ENCODE measurements at places on chromosomes 7 and 10.
A peak's percentile ranks its signal among the peaks of the same experiment; 100 is the strongest.

DNA sequence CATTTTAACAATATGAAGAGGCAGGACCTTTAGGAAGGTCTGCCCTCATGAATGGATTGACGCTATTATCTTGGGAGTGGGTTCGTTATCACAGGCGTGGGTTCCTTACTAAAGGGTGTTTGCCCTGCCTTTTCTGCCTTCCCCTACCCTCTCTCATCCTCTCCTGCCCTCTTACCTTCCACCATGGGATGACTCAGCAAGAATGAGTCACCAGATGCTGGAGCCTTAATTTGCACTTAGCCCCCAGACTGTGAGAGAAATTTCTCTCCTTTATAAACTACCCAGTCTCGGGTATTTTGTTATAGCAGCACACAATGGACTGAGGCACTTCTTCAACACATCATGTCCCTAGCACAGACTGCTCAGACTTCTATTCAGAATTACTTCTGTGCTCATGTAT lies 31.4 kb upstream of the ZNF32 start:
- ATAC-seq: no peak

GRCh38 chr7:26918241-26918640 lies 53.9 kb upstream of the SKAP2 start:
- no peak for ATAC-seq

DNA sequence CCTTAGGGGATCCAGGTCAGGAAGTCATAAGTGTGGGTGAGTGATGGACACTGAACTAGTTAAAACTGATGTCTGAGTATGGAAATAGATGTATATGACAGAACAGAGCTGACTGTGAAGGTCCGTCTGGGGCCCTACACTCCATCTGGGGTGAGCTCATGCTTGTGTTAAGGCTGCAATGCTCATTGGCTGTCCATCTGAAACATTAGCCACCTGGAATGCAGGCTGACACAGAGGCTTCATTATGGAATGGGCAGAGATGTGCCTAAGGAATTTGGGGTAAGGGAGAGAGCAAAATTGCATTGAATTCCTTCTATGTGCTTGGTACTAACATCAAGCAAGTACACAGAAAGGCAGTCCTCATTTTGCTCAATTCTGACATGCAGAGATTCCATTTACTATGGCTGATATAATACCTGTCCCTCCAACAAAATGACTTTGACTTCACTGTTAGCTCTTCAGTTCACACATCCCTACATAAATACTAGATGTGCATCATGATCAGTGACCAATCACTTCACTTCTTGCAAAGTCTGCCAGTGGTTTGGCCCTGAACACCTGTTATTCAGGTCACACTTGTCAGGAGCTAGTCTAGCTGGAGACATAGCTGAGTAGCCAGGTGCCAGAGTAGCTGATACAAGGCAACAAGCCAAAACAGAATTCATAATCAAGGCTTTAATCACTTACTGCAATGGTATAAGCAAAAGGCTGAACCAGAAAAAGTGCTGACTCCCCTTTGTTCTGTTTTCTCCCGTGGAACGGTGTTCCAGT lies 128.9 kb upstream of the VWC2 start:
- ATAC-seq: no peak

DNA sequence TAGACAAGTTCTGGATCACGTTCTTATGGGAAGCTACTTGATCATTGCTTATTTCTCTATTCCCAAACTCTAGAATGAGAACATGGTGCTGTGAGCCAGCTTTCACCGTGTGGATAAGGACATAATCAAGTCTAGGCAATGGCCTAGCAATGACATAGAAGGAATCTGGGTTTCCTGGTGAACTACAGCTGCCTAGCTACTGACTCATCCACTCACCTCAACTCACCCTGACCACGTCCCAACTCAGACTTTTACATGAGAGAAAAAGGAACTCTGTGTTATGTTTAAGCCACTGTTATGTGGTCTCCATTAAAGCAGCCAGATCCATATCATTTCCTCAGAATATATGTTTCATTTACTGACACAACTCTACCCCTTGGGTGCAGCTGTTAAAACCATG lies 18.8 kb upstream of the MET start:
- peak; percentile 74 for ATAC-seq

GRCh38 chr7:141208539-141208938 lies 134.7 kb downstream of the TMEM178B start:
- no peak for ATAC-seq

DNA sequence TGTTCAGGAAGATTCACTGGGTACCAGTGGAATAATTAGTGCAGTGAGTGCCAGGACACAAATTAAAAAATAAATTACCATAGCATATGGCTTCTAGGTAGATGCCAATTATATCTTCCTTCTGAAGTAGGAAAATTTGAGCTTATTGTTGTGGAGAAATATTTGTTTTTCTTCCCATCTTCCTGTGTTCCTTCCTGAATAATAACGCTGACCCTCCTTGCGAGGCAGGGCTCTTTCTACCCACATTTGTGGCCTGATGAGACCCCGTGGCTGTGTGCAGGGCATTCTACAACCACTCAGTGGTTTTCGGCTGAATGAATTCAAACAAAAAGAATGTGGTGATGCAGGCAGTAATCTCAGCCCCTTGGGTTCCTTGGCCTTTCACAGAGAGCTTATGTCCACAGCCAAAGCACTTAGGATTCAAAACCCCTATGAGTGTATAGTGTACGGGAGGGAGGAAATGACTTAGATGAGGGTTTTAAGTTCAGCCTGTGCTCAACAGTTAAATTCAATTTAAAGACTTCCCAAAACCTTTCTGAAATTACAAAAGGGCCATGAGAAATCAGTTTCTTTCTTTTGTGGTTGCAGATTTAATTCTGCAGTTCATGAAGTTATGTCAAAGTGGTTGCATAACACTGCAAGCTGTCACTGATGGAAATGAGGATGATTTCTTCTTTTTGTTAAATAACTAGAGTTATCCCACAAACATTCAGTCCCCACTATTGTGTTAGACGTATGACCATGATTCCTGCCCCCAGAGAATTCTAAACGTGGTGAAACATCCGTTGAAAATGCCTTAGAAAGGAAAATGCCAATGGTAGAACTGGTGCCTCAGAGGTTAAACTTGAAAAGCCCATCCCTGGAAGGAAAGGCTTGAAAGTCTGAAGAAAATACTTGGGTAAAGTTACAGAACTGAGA lies 255.3 kb downstream of the FZD1 start:
- no peak for ATAC-seq

DNA sequence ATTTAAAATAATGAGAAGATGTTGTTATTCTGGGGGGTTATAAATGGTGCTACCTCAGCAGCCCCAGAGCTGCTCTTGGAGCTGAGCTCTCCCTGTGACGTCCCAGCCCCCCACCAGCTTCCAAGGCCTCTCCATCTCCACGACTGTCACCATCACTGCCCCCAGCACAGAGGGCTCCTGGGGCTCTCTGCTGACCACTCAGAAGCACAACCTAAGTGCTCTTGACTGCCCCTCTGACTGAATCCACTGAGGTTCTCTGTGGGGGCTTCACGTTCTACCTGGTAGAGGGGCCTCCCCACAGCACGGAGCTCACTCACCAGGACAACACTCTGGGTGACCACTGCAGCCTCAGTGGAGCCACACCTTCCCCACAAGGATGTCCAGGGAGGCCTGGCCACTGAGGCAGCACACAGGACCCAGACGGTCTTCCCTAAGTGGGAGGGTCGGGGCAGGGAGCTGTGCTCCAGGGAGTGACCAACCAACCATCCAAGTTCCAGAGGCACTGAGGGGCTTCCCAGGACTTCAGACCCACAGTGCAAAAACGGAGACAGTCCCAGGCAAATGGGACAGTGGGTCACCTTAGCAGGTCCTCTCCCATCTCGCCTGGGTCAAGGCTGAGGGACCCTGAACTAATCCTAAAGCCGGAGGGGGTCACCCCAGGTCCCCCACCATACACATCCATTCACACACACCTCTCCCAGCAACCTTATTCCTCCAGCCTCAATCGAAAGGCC lies 121.0 kb upstream of the PPP2R2D start:
- ATAC-seq: no peak

GRCh38 chr7:128799451-128799850 lies 7.7 kb downstream of the CCDC136 start:
- no peak for ATAC-seq

DNA sequence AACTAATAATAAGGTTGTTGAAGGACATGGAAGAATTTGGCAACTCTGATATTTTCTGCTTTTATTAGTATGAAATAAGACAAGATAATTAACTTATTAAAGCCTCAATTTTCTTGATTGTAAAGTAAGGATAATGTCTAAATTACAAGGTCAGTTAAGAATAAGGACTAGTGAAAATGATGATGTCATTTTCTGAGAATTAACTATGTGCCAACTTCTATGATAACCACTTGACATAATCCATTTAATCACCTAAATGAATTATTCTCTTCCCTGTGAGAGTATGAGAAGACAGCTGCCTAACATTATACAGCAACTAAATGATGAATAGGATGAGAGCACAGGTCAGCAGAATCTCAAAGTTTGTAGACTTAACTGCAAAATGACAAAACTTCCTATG lies 1153.4 kb upstream of the POT1 start:
- no peak for ATAC-seq

DNA sequence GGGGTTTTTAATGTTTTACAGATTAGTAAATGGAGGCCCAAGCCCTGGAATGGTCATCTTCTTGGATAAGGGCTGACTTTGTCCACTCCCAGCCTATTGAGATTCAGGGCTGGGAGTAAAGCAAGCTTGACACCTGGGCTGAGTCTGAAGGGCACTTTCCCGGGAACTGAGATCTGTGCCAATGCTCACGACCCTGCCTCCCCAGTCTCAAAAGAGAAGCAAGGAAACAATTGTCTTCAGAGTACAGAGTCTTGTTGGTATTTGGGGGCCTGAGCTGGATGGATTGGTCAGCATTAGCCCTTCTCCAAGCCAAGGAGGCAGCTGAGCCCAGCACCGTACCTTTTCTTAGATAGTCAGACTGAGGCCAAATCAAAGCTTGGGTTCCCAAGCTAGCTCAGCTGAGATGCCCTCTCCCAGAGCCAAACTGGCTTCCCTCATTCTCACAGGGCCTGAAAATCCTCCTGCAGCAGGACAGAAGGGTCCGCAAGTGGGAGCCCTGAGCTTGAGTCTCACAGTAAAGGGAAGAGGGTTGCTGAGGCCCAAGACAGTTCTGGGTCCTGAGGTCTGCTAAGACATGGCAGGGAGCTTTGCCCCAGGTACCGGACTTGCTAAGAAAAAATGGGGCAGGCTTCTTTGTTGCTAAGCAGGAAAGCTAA lies 3.7 kb downstream of the DDIT4 start:
- no peak for ATAC-seq

DNA sequence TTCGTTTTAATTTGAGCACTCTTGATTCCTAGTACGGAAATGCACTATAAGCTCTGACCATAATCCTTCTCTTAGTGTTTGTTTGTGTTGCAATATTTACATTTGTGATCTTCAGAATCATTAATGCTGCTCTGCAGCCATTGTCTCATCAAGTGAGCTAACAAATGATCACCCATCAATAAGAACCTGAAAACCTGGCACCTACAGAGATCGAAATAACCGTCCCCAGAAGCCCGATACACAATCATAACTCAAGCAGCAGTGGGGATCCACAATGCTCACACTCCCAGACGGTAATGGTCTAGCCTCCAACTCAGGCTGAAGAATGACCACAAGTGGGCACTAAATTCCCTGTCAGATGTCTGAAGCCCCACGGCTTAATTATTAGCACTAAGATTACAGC lies 156.0 kb upstream of the NFE2L3 start:
- no peak for ATAC-seq

GRCh38 chr7:22013711-22014110 lies 68.0 kb upstream of the CDCA7L start:
- no peak for ATAC-seq

GRCh38 chr7:94324380-94325121 lies 70.1 kb upstream of the COL1A2 start:
- no peak for ATAC-seq

DNA sequence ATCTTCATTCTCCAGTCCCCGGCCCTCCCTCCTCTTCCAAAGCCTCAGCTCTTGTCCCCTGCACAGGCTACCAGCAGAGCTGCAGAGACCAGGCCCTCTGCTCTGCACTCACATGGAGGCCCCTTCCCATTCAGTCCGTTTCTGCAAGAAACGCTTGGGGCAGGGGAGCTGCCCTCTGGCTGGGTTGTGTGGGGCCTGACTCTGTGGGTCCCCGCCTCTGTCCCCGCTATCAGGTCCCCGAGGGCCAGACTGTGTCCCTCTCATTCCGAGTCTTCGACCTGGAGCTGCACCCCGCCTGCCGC lies 1.5 kb downstream of the PCOLCE start:
- no peak for ATAC-seq

DNA sequence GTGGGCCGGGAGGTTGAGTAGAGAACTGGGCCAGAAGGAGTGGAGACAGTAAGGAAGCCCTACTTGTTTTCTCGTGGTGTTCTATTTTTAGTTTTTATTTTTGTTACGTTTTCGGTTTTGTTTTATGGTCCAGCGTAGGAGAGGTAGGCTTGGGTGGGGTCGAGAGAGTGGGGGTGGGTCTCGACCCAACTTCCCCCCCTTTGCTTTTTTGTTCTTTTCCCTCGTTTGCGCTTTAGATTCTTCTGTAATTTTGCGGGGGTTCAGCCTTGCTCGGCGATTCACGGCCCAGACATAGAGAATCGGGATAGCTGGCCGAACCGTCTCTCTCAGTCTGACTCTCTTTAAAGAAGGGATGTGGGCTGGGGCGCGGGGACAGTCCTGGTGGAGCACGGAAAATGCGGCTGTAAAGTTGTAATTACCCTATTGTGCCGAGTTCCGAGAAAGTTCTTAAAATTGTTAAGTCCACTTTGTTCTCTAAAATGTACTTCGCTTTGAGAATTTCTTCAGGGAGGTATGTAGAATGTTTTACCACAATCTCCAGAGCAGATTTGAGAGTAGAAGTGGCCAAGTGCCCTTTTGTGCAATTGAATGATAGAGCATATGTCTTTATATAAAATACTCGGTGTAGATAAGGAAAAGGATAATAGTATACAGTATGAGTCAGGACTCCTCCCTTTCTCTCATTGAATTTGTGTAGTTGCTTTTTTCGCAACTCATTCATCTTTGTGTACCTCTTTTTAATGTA lies 816 bp downstream of the DMTF1 start:
- ATAC-seq: no peak

GRCh38 chr10:130750441-130750840 lies 561.1 kb downstream of the TCERG1L start:
- ATAC-seq: no peak

GRCh38 chr10:88489107-88489506 lies 94.0 kb downstream of the RNLS start:
- ATAC-seq: no peak

DNA sequence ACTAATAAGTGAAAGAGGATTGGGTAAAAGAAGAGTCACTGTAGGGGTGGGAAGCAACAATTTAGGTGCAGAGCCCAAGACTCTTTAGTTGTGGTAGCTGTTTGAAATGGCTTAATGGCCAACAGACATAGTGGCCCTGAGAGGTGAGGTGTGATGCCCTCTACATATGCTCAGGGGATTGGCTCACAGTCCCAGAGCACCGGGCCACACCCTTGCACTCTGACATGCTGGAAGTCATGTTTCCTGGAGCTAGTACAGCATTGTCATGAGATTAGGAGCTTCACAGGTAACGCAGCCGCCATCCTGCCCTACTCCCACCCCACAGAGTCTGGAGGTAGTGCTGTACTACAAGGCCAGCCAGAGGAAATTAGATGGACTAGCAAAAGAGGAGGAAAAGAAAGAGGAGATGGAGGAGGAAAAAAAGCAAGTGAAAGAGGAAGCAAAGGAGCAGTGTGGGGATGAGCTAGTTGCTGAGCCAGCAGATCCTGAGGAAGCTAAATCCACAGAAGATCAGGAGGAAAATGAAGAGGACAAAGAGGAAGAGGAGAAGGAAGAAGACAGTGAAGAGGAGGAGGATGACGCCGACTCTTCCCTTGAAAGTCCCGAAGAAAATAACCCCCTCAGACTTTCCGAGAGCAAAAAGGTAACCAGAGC lies 14.8 kb upstream of the FLNC start:
- ATAC-seq: no peak

All from gastroesophageal sphincter (tissue), 4 donors.